ENCODE measurements at places on chromosomes 4 and X. TPM values are rescaled to one million over a fixed set of nuclear protein-coding genes. Genes with fewer than 3 reads are reported as not detected.
A peak's percentile ranks its signal among the peaks of the same experiment; 100 is the strongest.

DNA sequence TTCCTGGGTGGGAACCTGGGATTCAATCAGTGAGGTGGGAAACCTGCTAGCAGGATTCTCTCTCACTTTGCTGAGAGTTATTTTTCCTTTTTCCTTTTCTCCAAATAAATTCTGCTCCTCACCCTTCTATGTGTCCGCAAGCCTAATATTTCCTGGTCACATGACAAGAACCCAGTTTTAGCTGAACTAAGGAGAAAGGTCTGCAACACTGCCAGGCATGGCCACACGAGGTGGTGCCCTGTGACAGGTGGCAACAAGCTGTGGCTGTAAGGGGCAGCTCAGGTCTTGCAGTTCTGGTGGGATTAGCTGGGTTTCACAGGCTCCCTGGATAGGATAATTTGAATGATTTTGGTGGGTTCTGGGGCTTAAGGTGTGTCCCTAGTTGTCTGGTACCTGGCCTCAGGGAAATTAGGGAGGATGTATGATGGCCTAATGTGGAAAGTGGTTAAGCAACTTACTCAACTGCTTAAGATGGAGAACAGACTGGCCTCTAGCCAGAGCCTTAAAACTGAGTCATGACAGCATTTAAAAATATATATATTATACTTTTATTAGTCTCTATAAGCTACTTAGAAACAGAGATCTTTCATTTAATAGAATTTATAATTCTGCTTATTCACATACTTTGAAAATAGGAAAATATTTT is 215.0 kb downstream of the IL15 start:
- no peak for DNase-seq

DNA sequence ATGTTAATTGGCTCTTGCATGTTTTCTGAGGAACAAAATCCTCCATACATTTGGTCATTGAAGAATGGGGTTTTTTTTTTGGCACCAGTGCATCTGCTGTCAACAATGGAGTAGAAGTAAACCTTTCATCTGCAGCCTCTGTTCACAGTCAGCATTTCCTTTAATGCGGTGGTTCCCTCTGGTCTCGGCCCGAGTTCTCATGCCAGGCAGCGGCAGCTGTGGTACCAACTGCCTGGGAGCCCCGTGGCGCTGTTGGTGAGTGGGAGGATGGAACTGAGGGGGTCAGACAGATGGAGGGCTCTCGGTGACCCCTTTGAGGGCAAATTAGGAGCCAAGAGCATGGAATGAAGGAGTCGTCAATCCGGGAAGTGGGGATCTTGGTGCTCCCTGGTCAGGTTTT is 114.7 kb downstream of the AFF1 start:
- DNase-seq = no peak

DNA sequence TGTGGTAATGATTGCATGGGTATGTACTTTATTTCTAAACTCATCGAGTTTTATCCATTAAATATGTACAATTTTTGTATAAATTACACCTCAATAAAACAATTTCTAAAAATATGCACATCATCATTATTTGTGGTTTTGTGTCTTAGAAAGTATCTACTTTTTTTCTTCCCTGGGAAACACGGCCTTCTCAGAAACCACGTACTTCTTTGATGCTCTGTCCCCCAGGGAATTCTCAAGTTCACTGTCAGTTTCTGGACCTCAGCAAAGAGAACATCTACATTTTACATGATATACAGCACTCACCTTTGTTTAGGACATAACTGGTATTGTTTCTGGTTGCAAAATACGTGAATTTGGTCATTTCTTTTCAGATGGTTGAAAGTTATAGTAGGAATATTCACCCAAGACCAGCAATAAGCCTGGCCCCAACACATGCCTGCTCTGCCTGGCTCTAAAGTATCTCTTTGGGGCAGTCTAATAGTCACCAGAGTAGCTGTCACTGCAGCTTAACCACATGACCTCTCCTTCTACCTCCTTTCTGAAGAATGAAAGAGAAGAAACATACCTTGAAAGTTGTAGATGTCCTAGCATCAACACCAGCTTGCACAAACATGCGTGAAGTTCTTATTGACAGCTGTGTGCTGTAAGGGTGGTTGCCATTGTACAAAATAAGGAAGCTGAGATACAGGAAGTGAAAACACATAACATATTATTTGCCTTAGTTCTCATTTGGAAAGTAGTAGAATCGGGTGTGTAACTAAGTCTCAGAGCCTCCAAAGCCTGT is 48.4 kb upstream of the SPANXN4 start:
- DNase-seq = no peak

The RPS6KA6 gene
- not detected for total RNA-seq

The PGK1 gene
- total RNA-seq = 744 TPM

The MAGEB17 gene
- total RNA-seq = not detected

DNA sequence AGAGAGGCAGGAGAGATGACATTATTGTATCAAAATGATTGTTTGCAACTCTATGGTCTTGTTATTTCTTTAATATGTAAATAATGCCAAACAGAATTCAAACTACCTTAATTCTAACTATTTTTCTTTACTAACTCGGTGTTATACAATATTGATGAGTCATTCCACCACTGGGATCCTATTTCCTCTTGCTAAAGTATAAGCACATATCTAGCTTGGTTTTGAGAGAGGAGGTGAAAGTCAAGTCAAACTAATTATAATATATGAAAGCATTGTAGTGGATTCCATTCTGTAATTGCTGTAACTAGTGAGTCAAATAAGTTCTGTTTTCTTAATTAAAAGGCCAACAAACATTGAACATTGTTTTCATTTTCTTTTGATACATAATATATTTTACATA is 837.6 kb downstream of the PDHA2 start:
- no peak for DNase-seq

DNA sequence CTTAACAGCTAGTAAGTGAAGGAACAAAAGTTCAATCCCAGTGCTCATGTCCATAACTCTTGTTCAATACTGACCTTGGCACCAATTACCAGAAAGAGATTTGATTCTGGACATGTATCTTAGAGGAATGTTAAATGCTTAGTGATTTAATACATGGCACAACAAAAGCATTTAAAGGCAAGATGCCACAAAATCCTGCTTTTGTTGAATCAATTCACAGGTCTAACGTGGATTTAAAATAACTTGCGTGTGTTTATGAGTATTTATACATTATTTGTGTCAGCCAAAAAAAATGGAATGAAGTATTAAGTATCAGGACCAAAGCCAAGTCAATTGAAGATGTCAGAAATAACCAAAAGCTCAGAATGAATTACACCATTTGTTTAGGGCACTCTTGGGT is 85.4 kb upstream of the GIMD1 start:
- DNase-seq = no peak

- peak; percentile 73 for DNase-seq
These were observed 16.6 kb upstream of the KLHL2 start for GRCh38 chr4:165190591-165191347.

- DNase-seq = peak; percentile 9
These were observed 50.8 kb upstream of the ELF2 start for GRCh38 chr4:139227729-139228404.

DNA sequence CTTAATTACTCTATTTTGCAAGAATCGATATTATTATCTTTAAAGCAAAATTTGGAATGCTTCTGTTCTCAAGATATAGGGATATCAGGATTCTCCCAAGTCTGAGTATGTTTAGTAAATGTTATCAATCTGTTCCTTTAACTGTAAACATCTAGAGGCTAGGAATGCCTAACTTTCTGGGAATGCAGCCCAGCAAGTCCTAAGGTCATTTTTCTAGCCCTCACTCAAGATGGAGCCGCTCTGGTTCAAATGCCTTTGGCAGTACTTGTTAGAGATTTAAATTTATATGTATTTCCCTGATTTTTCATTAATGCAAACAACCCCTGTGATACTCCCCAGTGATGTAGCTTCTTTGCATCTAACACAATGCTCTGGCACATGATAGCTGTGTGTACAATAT is 623.8 kb upstream of the LCORL start:
- DNase-seq = no peak

DNA sequence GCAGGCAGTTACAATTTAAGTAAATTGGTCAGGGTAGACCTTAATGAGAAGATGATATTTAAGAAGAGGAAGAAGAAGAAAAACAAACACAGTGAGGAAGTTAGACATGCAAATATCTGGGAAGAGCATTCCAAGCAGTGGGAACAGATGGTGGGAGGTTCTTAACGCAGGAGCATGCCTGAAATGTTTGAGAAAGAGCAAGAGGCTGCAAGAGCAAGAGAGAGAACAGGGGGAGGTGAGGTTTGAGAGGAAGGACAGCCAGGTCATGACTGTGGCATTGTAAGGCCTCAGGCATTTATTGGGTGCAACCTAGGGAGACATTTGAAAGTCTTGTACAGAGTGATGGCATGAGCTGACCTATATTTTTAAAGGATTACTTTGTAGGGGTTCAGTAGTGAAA is 136.0 kb downstream of the UGT8 start:
- no peak for DNase-seq

DNA sequence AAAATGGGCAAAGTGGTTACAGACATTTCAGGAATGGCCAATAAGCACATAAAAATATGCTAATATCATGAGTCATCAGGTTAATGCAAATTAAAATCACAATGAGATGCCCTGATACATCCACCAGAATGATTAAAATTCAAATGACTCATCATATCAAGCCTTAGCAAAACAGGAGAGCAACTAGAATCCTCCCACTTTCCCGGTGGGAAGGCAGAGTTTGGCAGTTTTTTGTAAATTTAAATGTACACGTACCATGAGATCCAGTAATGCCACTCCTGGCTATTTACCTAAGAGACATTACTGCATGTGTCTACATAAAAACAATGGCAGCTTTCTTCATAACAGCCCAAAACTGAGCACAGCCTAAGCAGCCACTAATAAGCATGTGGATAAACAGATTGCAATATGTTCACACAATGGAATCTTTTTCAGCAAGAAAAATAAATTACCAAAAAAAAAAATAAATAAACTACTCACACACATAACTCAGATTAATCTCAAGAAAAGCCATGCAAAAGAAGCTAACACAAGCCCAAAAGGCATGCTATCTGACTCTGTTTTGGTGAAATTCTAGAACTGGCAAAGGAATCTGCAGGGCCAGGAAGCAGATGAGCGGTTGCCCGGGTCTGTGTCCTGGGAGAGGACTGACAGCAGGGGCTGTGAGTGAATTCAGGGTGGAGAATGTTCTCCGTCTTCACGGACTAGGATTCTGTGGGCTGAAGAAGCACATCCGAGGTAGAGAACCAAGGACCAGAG is 48.8 kb downstream of the AFAP1 start:
- DNase-seq = no peak
